ENCODE measurements at places on chromosomes 11 and 22. TPM values are rescaled to one million over a fixed set of nuclear protein-coding genes. Genes with fewer than 3 reads are reported as not detected.

The CAPN1 gene
- total RNA-seq: 218 TPM

The PANX2 gene
- total RNA-seq: 10.2 TPM

GRCh38 chr11:46049325-46049897 is 71.8 kb downstream of the PHF21A start:
- no peak overlapping the region for H3K4me3 ChIP-seq
- peaks cover 61% of the 10 kb centered on the region for H3K4me1 ChIP-seq
- H3K27me3 ChIP-seq: no peaks in the 10 kb centered on the region
- H3K27ac ChIP-seq: peak overlapping the region; percentile 75
- no peak for DNase-seq
- H3K36me3 ChIP-seq: peaks cover 10% of the 10 kb centered on the region

DNA sequence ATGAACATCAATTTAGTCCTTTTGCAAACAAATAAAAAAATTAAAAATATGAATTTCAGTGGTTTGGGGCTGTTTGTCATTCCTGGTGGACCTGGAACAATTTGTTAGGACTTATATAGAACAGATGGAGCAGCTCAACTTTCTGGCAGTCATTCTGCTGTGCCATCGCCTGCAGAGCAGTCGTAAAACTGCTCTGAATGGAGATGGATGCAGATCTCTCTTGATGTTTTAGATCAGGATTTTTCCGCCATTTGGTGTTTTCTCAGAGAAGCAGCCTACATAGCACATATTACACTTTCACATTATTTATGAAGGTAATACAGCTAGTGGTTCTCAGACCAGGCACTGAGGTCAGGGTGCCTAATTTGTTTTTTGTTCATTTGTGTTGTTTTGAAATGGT is 31.8 kb upstream of the HSPA8 start:
- no peak for DNase-seq
- H3K4me1 ChIP-seq: no peaks in the 10 kb centered on the region
- H3K27ac ChIP-seq: no peak overlapping the region
- peaks cover 6% of the 10 kb centered on the region for H3K36me3 ChIP-seq
- no peaks in the 10 kb centered on the region for H3K27me3 ChIP-seq

DNA sequence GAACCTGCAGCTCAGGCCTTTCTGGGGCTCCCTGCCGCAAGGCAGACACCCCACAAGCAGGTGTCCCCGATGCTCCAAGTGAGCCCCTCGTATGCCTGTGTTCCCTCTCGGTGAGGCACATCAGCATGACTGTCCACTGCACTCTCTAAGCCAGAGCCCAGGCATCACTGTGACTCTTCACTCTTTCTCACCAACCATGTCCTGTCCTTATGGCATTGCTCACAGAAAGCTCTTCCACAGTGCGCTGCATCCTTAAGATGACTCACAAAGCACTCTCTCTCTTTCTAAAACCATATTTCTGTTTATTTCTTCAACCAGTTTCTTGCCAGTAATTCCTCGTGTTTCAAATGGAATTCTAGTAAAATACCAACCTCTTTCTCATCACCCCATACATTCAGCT is 18.1 kb downstream of the GAB4 start:
- H3K4me3 ChIP-seq: no peak overlapping the region
- H3K4me1 ChIP-seq: no peaks in the 10 kb centered on the region
- no peak for DNase-seq
- peaks cover 35% of the 10 kb centered on the region for H3K27me3 ChIP-seq
- H3K27ac ChIP-seq: no peak overlapping the region

DNA sequence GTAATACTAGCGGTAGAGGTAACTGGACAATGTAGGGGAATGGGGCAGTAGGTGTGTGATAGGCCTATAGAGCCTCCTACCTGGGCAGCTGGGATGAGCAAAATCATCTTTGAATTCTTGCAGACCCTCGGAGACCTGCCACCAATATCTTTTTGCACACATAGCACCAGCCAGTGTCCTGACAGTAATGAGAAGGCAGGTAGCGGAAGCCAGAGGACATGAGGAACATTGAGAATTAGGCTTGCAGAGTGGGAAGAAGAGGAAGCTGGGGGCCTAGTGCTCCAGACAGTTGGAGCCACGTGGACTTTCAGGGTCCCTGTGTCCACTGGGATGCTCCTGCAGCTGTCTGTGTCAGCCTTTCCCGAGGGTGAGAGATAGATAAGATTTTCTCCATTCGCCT is 17.2 kb upstream of the SYT13 start:
- H3K27ac ChIP-seq: no peak overlapping the region
- H3K36me3 ChIP-seq: no peaks in the 10 kb centered on the region
- peaks cover 87% of the 10 kb centered on the region for H3K27me3 ChIP-seq

Data from WTC11 (cell line).